ENCODE measurements at places on chromosomes 13 and 19.

DNA sequence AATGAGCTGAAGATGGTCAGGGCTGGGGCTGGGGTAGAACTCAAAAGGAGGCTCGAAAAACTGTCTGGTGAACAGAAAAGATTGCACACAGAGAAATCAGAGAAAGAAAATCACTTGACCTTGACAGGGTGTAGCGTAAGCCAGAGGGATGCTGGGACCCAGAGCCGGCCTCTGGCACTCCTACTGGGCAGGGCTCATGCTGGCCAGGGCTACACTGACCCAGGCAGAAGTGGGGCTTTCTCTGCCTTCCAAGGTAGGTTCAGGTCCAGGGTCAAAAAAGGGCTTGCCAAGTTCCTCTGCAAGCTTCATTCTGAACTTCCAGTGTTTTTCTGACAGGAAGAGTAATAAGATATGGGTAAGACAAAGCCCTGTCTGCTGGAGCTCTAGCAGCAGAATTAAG, 56.2 kb downstream of the LATS2 start:
- no peak for DNase-seq

- DNase-seq, result no peak
These were observed 29.3 kb upstream of the ATP1A3 start for GRCh38 chr19:42023121-42023942.

DNA sequence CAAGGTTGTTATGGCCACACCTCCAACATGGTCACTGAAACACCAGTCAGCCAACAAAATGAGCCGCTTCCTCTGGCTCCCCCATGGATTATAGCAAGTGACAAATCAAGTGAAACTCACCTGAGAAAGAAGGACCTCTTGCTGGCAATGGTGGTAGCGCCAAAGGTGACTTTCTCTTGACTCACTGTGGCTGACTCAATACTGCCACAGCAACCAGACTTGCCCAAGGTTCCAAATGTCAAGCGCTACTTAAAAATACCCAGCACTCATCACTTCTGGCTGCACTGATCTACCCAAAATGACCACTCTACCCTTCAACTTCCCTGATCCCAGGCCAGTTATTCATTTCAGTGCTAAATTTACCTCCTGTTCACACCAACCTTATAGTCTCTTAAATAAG, 495.5 kb downstream of the FOXO1 start:
- no peak for DNase-seq

DNA sequence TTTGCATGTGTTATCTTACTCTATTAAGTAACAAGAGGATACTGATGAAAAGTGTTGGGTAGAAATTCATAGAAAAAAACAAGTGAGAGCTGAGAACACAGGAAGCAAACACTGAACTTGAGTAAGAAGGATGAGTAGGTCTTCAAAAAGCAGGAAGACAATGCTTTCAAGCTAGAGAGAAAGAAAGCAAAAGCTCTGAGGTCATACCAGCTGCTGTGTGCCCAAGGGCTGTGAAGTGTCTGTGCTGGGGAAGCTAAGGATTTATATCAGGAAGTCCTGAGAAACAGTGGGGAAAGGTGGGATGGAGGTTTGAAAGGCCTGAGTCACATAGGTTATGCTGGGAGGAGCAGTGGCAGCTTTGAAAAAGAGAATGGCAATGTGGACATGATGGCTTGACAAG, 145.5 kb upstream of the MAB21L1 start:
- no peak for DNase-seq

GRCh38 chr13:59587030-59587429, 576.7 kb downstream of the DIAPH3 start:
- DNase-seq, result no peak

- no peak for DNase-seq
These were observed 42.5 kb downstream of the GNG7 start for GRCh38 chr19:2659856-2660432.

- no peak for DNase-seq
These were observed 5.5 kb upstream of the RNF113B start for GRCh38 chr13:98182589-98182988.

GRCh38 chr19:50315773-50316448, 13.3 kb downstream of the KCNC3 start:
- no peak for DNase-seq

- DNase-seq, result no peak
These were observed 4.8 kb upstream of the SERP2 start for GRCh38 chr13:44368599-44369368.

DNA sequence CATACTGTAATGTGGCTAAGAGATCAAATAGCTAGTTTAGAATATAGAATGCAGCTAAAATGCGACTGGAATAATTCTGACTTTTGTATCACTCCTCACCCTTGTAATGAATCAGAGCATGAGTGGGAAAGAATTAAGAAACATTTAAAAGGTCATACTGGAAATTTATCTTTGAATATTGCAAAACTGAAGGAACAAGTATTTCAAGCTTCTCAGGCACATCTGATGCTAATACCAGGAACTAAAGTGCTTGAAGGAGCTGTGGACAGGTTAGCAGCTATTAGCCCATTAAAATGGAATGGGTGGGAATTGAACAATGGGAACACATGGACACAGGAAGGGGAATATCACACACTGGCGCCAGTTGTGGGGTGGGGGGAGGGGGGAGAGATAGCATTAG, 144.2 kb upstream of the ZNF91 start:
- no peak for DNase-seq

GRCh38 chr13:99367663-99368448, 60.7 kb upstream of the GPR183 start:
- DNase-seq, result no peak

DNA sequence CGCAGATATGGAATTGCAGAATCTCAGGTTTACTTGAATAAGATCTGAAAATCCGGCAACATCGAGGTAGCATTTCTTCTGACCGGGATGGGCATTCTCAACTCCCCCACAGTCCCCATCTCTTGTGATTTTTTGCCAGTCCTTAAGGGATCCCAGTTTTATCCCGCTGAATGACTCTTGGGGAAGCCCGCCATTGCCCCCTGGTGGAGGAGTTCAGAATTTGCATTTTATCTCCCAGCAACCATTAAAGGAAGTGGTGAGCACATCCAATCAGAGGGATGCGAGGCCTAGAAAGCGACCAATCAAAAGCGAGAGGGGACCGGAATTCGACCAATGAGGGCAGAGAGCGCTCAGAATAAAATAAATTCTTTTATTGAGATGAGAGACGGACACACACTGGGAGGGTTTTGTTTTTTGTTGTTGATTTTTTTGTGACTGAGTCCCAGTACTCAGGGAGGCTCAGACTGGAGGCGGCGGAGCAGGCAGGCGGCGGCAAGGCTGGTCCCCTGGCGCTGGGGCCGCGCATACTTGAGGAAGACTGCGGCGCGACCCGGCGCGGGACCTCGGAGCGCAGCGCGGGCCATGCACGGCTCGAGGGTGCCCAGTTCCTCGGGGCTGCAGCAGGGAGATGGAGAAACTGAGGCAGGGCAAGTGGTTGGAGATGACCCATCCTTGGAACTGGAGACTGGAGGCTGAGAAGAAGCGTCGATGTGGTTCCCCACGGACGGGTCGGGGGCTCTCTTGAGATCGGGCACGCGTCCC, 3.9 kb upstream of the TTC9B start:
- no peak for DNase-seq

Measured in activated naive CD4-positive, alpha-beta T cell (primary cell).